Lung (tissue), 17 donors: ENCODE measurements at places on chromosomes 6 and 20. TPM values are rescaled to one million over a fixed set of nuclear protein-coding genes. Genes with fewer than 3 reads are reported as not detected.

GRCh38 chr6:116388924-116389323 lies 18.2 kb downstream of the DSE start:
- no peak for DNase-seq

DNA sequence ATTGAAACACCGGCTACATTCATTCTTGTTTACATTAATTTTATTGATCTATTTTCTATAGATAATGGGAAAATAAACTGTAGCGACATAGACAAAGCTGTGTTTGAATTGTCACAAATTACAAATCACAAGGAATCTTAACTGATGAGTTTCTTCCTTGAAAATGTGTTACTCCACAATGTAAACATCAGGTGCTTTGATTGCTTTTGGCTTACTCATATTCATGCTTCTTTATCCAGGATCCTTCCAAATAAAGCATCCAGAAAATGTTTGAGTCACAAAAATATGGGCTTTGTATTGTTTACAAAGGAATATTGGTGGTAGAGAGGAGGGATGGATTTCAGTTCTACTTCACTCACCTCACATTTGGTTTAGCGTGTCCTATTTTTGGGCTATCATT lies 64.0 kb downstream of the BMP2 start:
- DNase-seq, result no peak

GRCh38 chr6:129764761-129765407 lies 54.9 kb upstream of the ARHGAP18 start:
- no peak for DNase-seq

GRCh38 chr20:40691566-40692239 lies 2.7 kb upstream of the MAFB start:
- DNase-seq, result no peak

- DNase-seq, result peak; percentile 58
Measured at GRCh38 chr6:8953310-8953709, 518.0 kb upstream of the SLC35B3 start.

GRCh38 chr6:20789162-20789561 lies 254.9 kb downstream of the CDKAL1 start:
- DNase-seq, result peak; percentile 58

DNA sequence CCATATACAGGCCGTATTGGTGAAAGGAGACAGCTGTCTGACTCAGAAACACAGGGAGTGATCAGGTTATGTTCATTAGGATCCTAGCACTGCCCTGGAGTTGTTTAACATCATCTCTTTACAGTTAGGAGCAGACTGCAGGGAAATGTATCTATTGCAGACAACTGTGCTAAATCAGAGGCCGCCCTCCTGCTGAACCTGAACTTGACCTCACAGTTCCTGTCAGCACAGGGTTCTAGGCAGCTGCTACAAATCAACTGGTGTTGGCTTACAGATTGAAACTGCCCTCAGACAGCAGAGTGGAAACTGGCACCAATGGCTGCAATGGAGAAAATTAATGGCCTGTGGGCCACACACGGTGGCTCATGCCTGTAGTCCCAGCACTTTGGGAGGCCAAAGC lies 3.7 kb upstream of the RPP40 start:
- DNase-seq, result peak; percentile 43

GRCh38 chr6:152293404-152293803 lies 343.8 kb downstream of the SYNE1 start:
- DNase-seq, result no peak

DNA sequence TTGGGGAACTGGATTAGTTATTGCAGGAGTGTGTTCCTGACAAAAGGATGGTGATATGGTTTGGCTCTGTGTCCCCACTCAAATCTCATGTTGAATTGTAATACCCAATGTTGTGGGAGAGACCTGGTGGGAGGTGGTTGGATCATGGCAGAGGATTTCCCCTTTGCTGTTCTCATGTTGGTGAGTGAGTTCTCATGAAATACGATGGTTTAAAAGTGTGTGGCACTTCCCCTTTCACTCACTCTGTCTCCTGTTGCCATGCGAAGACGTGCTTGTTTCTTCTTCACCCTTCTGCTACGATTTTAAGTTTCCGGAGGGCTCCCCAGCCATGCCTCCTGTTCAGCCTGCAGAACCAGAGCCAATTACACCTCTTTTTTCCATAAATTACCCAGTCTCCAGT lies 16.2 kb upstream of the TREM1 start:
- DNase-seq, result no peak

DNA sequence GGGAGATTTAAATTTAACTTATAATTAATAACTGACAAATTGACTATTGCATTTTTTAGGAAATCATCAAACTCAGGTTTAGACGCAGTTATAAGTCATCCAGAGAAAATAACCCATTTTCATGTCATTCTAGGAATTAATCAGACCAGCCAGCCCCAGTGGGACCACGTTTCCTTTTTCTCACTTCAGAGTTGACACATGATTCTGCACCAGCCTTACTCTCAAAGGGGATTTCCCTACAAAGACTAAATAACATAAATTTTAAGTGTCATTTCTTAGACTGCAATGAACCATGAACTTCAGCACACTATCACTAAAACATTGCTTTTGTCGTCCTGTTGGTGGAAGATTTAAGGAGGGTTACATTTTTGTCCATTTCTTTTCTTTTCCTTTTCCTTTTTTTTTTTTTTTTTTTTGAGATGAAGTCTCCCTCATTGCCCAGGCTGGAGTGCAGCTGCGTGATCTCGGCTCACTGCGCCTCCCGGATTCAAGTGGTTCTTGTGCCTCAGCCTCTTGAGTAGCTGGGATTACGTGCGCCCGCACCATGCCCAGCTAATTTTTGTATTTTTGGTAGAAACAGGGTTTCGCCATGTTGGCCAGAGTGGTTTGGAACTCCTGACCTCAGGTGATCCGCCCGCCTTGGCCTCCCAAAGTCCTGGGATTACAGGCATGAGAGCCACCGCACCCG lies 3.6 kb downstream of the IPCEF1 start:
- DNase-seq, result no peak

GRCh38 chr6:43788301-43788700 lies 18.3 kb downstream of the VEGFA start:
- no peak for DNase-seq

DNA sequence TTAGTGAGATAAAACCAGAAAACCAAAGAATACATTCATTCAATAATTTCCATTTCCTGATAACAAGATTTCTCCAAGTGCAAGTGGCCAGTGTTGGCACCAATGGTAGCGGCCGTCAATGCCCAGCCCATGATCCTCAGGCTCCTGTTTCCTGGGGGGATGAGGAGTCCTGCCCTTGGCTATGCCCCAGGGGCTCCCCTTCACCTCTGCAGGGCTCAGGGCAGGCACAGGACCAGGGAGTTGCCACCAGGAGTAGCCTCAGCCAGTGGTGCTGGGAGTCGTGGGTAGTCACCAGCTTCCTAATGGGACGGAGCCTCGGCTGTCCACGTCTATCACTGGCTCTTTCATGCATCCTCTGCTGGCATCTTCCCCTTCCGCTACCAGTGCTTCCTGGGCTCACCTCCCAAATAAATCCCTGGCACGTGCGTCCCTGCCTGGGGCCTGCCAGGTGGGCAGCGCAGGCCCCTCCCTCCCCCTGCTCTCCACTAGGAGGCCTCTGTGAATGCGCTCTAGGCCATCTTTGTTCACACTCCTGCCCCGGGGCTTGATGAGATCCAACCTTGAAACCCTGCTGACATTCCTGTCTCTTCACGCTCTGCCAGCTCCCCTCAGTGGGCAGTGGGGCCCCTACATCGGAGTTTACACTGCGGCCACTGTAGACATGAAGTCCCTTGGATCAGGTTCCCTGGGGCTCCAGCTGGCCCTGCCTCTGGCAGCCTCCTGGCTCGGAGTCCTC lies 215.7 kb downstream of the SYNDIG1 start:
- no peak for DNase-seq

GRCh38 chr6:40125680-40126394 lies 191.6 kb upstream of the MOCS1 start:
- no peak for DNase-seq

GRCh38 chr6:150176152-150176551 lies 33.3 kb downstream of the PPP1R14C start:
- DNase-seq, result no peak

GRCh38 chr6:9347608-9348007 lies 912.3 kb upstream of the SLC35B3 start:
- DNase-seq, result no peak

DNA sequence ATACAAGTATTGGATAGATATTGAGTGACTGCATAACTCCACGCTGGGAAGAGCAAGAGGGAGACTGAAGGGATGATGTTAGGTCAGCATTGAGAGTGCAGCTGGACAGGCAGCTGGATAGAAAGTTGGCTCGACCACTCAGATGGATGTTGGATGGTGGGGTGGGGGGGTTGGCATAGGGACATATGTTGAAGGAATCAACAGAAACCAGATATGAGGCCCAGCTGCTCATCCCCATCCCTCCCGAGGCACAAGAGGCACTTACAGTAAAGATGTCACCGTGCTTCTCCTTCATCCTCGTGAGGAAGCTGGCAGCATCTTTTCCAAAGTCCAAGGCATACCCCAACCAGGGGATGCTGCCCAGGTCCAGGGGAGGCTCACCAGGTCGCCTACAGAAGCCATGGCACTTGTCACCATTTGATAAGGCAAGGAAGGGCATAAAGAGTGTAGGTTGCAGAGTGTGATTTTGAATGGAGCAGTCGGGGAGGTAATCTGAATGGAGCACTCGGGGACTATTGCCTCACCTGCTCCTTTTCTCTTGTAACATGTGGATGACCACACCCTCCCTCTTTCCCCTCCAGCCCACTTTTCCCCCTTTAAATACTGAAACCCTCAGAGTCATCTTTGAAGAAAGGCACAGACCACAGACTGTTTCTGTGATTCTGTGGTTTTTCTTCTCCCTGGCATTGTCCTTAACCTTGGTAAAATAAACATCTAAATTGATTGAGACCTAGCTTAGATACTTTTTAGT lies 18.0 kb downstream of the PTGIS start:
- DNase-seq, result no peak

- peak; percentile 93 for DNase-seq
Measured at GRCh38 chr20:47682028-47682783, 103.1 kb downstream of the SULF2 start.

GRCh38 chr6:46655803-46656202 lies 3.0 kb downstream of the SLC25A27 start:
- no peak for DNase-seq

GRCh38 chr6:127404594-127405178 lies 54.5 kb downstream of the KIAA0408 start:
- DNase-seq, result no peak

- no peak for DNase-seq
Measured at GRCh38 chr6:113362301-113363047, 494.7 kb upstream of the MARCKS start.

- DNase-seq, result no peak
Measured at GRCh38 chr6:16470502-16471221, 232.3 kb downstream of the GMPR start.

DNA sequence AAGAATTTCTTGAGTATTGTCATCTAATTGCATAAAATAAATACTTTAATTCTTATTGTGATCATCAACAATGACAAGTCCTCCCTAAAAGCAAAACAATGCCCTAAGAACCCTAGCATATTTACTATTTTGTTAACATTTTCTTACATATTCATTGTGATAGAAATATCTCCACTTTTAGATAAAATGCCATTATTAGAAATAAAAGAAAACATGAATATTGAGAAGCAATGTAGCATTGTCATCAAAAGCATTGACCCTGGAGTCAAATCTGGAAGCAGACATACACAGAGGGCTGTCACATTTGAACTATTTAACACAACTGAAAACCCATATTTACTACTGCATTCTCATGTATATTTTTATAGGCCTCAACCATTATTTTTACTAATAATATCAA lies 257.7 kb downstream of the SYNE1 start:
- peak; percentile 37 for DNase-seq

DNA sequence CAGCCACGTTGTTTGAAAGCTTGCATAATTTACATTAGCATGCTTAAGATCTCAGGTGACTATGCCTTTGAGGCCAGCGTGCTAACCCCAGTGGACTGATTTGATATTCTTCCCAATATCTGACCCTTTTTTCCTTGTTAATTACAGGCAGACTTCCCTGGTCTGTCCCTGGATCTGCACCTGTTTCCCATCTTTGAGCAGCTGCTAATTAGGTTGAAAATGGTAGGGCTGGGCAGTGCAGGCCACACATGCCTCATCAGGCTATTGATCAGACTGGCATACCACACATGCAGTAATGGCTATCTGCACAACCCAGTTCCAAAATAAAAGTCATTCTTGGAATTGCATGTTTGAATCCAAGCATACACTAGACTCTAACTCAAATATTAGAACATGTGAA lies 164.3 kb upstream of the TFAP2D start:
- no peak for DNase-seq

DNA sequence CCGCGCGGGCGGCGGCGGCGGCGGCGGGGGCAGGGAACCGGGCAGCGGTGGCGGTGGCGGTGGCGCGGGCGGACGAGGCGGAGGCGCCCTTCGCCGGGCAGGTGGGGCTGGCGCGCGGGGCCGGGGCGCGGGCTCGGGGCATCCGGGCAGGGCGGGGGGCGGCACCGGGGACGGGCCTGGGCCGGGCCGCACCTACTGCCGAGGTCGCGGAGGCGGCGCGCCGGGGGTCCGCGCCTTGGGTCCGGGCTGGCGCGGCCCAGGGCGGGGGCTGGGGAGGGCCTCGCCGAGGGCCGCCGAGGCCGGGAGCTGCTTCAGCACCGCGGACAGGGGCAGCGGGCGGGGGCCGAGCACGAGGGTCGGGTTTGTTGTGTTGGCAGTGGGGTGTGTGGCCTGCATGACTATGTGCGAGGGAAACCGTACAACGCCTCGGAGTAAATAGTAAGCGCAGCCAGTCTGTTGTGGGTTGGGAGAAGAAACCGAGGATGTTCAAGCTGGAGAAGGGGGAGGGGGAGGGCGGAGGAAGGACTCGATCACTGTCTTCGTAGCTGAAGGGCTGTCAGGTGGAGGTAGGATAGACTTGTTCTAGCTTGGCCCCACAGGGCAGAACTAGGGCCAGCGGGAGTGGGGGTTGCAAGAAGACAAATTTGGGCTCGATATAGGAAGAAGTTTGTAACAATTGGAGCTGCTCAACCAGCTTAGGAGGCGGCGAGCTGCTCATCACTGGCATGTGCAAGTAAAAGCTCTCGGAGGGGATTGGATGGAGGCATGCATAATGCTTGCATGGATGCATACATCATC lies 593 bp downstream of the MMP24 start:
- DNase-seq, result peak; percentile 74

- DNase-seq, result no peak
Measured at GRCh38 chr6:140134224-140134623, 759.8 kb upstream of the CITED2 start.

ITPA gene
- total RNA-seq, result 65.0 TPM

RIPPLY2 gene
- not detected for total RNA-seq

CST5 gene
- 0.37 TPM for total RNA-seq

IMPG1 gene
- not detected for total RNA-seq

NKX2-2 gene
- not detected for total RNA-seq

XKR7 gene
- 0.03 TPM for total RNA-seq

FERMT1 gene
- 1.9 TPM for total RNA-seq

ANGPT4 gene
- total RNA-seq, result not detected

ACSS1 gene
- 38.9 TPM for total RNA-seq

TBX18 gene
- total RNA-seq, result 0.25 TPM

TMEM14B gene
- 77.6 TPM for total RNA-seq

ZBTB24 gene
- 13.9 TPM for total RNA-seq
